ENCODE measurements at places on chromosomes 4 and X.

DNA sequence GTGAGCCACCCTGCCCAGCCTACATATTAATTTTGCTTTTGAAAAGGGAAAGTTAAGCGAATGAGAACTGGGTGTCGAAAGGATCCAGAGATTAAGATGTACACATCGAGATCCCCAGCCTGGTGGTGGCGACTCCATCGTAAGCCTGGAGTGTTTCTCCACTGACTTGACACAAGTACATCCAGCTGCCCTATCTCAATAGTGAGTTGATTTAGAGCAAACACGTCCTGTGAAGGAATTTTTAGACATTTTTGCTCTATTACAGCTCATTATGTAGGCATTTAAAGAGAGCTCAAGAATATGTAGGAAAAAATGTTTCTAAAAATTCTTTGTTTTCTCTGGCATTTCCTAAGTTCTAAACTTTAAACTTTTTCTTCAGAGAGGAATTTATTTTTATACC, 11.7 kb upstream of the CLDN34 start:
- no peak for DNase-seq

DNA sequence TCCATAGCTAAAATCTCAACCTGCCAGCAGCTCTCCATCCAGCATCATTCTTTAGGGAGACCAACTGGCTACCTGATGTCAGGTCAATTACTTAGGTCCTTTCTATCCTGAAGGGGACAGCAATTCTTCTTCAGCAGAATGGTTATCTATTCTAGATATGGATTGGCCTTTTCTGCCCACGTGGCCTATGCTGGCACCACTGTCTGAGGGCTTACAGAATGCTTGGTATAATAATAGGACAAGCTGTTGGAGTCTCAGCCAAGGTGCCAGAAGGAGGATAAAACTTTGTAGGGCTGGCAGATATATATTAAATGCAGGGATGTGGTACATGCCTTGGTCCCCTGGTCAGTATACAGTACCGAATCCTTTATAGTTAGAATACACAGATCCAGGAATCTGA, 89.8 kb upstream of the C1GALT1C1 start:
- no peak for DNase-seq

- peak; percentile 36 for DNase-seq
These were observed 2.4 kb downstream of the NKX3-2 start for GRCh38 chr4:13541720-13542576.

DNA sequence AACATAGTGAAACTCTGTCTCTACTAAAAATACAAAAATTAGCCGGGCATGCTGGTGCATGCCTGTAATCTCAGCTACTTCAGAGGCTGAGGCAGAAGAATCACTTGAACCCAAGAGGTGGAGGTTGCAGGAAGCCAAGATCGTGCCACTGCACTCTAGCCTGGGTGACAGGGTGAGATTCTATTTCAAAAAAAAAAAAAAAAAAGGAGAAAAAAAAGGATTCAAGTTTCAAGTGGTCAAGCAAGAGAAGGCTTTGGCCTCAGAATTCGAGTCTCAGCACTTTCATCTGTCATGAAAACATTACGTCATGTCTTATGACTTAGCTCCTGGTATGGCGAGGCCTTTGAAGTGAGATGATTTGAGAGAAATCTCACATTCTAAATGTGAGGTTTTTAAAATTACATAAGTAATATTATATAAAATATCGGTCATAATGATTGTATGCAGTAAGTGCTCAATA, 21.2 kb upstream of the DHRSX start:
- DNase-seq = no peak

DNA sequence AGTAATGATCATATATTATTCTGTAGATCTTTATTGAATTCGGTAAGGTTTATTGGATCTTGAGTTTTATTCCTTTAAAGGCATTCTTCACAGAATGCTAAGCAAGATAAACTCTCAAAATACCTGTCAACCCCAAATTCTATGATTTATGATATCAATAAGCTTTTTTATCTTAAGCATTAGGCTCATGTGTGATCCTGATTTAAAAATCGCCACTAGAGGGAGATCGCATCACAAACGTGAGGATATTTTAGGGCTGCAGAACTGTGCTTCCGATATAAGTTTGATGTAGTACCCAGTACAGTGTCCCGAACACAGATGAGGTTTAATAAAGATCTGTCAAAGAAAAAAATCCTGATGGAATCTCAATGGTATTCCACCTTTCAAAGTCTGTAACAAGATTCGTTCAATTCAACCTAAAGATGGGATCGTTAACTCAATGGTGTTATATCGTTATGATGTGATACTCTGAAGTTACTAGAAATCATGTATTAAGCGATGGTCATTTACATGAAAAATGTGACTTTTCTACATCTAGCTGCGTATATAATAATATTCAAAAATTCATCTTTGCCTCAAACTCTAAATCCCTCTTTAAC, 169.0 kb downstream of the CORIN start:
- DNase-seq = peak; percentile 53

All from CD4-positive, alpha-beta T cell treated with Interferon alpha-2 for 1 hour (primary cell).